ENCODE measurements at places on chromosomes 7 and 10. TPM values are rescaled to one million over a fixed set of nuclear protein-coding genes. Genes with fewer than 3 reads are reported as not detected.

DTX2 gene
- total RNA-seq = 7.9 TPM

- DNase-seq = no peak
These were observed 277.7 kb upstream of the KLF6 start for GRCh38 chr10:4062751-4063150.

- no peak for DNase-seq
These were observed 11.7 kb upstream of the VIM start for GRCh38 chr10:17216217-17216900.

- no peak for DNase-seq
These were observed 53.5 kb upstream of the TNS3 start for GRCh38 chr7:47635091-47636080.

ETV1 gene
- 27.7 TPM for total RNA-seq

DNA sequence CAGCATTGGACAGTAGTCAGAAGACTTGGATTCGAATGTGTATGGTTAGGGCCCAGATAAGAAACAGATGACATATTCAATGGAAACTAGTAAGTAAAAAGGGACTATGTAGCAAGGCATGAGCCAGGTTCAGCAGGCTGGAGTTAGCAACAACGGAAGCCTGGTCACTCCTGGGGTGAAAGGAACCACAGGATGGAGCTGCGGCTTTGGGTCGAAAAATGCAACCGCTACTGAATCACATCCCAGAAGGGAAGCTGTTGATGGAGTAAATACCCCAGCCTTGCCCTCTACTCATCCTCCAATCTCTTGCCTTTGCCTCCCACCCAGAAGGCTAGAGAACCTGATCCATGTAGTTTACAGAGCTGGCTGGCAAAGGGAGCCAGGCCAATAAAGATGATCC is 37.5 kb upstream of the EGR2 start:
- DNase-seq = no peak

All from right atrium auricular region (tissue), 2 donors.